DMS79 (cell line): ENCODE measurements at places on chromosomes 16 and 17.
A peak's percentile ranks its signal among the peaks of the same experiment; 100 is the strongest.

DNA sequence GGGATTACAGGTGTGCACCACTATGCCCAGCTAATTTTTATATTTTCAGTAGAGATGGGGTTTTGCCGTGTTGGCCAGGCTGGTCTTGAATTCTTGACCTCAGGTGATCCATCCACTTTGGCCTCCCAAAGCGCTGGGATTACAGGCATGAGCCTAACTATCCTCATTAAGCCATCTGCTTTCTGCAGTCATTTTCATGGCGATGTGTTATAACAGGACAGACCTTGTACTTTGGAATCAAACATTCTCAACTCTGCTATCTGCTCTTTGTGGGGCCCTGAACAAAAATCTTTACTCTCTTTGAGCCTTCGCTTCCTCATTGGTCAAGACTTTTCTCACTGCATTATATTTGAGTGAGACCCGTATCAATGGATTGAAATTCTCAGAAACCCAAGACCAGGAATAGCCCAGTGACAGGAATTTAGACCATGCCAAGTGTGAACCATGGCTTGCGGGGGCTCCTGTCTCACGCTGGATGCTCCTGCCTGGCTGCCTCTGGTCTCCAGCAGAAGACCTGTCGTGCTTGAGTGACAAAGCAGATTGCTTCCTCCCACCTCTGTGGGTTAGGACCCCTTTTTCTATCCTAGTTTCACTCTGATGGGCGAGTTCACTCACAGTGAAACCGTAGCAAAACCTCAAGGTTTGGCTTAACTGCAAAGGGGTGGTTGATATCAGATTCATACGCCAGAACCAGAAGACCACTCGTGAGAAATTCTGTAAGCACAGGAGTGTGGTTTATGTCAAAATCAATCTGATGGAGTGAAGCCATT, 519.1 kb downstream of the MAF start:
- no peak for DNase-seq

DNA sequence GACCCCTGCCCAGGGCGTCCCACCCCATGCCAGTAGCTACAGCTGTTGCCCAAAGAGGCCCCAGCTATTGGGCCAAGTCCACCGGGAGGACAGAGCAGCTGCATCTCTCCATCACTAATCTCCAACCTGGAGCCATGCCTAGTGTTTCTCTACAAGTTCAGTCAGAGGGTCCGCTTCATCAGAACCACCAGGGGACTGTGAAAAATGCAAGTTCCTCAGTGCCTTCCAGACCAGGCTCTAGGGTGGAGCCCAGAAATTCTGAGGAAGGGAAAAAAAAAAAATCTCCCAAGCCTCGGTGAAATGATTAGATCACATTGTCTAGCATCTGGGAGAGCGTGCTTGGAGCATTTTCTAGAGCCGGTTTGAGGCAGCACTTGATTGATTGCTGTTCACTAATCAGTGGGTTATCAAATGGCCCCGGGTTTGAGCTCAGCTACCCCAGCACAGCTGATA, 22.4 kb upstream of the HERPUD1 start:
- DNase-seq = no peak

GRCh38 chr16:11029948-11030347, 85.6 kb downstream of the CLEC16A start:
- no peak for DNase-seq

GRCh38 chr16:71956486-71956885, 43.7 kb downstream of the PKD1L3 start:
- DNase-seq = no peak

GRCh38 chr17:55005520-55005919, 37.0 kb downstream of the STXBP4 start:
- DNase-seq = no peak

GRCh38 chr17:20266806-20267458, 200.4 kb downstream of the LGALS9B start:
- peak; percentile 31 for DNase-seq

- no peak for DNase-seq
These were observed 65.4 kb downstream of the MAF start for GRCh38 chr16:79535130-79535529.

DNA sequence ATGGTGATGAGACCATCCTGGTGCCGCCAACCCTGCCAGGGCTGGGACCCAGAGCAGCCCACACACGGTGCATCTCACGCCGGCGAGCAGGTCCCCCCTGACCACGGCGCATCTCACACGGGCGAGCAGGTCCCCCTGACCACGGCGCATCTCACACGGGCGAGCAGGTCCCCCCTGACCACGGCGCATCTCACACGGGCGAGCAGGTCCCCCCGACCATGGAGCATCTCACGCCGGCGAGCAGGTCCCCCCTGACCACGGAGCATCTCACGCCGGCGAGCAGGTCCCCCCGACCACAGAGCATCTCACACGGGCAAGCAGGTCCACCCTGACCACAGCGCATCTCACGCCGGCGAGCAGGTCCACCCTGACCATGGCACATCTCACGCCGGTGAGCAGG, 59.2 kb downstream of the MRM3 start:
- DNase-seq = no peak

GRCh38 chr17:32187271-32187670, 45.0 kb downstream of the RHOT1 start:
- no peak for DNase-seq

GRCh38 chr17:77420804-77421629, 280.2 kb downstream of the SEC14L1 start:
- peak; percentile 79 for DNase-seq

DNA sequence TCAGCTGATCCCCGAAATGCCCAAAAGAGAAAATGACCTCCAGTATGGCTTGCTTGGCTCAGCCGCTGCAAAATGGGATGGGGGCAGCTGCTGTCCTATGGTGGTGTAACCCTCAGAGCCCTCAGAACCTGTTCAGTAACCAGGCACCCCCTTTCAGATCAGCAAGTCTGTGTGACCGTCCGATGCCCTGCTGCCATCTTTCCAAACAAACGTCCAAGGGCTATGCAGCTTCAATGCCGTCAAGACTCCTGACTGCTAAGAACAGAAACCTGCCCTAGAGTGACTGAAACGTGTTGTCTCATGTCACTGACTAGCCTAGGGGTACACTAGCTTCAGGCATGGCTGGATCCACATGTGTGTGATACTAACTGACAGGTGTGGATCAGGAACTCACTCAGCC, 70.4 kb downstream of the GNAO1 start:
- DNase-seq = no peak

DNA sequence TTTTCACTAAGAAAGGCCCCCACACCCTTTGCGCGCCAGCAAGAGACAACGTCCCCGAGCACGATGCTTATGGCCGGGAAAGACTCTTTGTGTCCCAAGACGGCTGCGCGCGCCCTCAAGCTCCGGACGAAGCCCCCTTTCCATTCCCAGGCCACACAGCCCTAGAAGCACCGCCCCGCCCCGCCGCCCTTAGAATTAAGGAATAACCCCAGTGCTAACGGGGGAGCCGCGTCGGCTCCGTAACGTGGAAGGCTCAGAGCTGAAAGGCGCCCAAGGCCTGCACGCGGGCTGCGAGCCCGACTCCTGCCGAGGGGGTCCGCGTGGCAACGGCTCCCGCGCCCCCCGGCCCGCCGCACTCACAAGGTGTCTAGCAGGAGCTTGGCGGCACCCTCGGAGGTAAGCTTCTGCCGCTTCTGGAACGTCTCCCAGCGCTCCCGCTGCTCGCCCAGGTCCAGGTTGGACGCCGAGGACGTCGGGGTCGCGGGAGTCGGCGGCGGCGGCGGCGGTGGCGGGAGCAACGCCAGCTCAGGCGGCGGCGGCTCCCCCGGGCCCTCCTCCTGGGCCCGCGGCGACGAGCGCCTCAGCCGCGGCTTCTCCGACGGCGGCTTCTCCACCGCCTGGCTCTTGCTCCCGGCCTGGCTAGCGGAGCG, 477 bp downstream of the CENPV start:
- no peak for DNase-seq

GRCh38 chr16:31072540-31073141, 1.4 kb downstream of the ZNF668 start:
- DNase-seq = no peak

DNA sequence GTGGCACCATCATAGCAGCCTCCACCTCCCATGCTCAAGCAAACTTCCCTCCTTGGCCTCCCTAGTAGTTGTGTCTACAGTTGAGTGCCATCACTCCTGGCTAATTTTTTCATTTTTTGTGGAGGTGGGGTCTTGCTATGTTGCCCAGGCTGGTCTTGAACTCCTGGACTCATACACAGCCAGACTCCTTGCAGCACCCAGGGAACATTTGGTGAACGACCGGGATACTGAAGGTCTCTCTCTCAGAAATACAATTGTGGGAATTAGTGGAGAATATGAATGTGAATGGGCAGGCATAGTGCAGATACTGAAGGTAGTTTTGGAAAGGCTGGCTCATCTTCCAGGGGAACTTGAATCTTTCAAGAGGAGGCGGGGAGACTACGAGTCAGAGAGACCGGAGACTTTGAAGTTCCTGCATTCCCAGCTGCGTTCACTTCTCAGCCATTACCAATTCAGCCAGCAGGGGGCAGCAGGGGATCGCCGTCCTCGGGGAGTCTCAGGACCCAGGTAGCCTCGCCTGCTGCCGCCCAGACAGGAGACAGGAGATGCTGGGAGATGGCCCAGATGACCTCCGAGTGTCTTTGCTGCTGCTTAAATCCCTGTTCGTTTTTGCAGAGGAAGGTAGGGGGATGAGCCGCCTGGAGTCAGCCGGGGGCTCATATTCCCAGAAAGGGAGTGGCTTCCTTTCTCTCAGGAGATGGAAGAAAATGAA, 68.6 kb downstream of the HAPSTR1 start:
- peak; percentile 53 for DNase-seq

DNA sequence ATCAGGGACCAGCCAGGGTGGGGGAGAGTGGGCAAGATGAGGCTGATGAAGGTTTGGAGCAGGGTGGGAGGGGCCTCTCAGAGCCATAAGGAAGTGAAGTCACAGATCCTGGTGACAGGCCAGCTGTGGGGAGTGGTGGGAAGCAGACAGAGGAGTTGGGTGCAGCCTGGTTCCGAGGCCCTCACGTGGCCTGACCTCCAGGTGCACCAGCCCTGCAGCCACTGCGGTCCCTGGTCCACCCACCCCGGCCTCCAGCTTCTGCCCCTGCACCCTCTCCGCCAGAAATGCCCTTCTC, 3.9 kb upstream of the ZFPM1 start:
- DNase-seq = no peak

DNA sequence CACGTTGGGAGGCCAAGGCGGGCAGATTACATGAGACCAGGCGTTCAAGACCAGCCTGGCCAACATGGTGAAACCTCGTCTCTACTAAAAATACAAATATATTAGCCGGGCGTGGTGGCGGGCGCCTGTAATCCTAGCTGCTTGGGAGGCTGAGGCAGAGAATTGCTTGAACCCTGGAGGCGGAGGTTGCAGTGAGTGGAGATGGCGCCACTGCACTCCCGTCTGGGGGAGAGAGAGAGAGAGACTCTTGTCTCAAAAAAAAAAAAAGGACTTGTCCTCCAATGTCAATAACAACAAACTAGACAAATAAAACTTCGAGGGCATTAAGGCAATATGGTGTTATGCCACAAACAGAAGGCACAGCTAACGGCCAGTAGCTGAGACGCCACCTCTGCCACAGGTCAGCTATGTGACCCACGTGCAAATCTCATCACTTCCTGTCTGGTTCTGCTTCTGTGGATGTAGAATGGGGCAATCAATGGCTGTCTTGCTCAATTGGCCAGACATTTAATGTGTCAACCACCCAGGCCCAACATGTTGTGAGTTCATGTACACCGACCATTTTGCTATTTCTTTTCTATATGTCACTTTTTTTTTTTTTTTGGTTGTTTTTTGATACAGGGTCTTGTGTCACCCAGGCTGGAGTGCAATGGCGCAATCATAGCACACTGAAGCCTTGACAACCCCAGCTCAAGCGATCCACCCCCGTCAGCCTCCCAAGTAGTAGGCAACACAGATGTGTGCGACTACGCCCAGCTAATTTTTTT, 834 bp upstream of the TXNDC11 start:
- DNase-seq = no peak

DNA sequence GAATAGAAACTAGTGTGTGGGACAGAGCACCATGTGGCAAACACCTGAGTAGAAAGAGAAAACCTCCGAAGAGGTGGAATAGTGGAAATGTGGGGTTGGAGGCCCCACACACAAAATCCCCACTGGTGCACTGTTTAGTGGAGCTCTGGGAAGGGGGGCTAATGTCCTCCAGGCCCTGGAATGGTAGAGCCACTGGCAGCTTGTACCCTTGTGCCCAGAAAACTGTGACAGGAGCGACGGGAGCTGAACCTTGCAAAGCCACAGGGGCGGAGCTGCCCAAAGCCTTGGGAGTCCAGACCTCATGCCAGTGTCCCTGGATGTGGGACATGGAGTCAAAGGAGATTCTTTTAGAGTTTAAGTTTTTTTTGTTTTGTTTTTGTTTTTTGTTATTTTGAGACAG, 50.6 kb downstream of the RNF112 start:
- no peak for DNase-seq

DNA sequence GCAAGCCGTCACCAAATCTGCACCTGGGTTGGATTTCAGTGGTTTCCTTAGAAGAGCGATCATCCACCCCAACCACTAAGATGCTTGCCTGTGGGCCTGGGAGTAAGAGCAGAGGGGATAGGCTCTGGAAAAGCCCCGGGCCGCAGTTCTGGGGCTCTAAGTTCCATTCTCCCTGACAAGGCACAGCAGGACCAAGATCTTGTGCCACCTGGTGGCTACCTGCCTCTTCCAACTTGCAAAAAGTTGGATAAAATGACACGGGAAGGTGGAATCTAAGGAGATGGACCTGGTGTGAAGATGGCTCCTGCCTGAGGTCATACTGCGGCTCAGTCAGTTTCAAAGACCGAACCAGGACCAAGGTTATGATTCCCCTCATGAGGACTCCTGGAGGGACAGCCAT, 42.3 kb downstream of the ABCC12 start:
- DNase-seq = no peak

DNA sequence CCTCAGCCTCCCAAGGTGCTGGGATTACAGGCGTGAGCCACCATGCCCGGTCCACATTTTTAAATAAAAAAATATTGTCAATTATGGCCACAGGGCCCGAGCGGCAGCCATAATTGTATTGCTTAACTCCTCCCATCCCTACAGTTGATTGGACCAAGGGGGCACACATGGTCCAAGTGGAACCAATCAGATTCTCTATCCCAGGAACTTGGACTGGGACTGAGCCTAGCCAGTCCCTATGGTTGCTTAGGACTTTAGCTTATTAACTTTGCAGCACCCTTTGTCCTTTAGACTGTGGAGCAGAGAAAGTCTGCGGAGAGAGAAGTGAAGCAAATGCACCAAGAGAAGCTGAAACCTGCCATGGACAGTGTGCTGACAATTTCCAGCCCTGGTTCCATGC, 5.5 kb upstream of the RDM1 start:
- DNase-seq = no peak

GRCh38 chr16:48479329-48479728, 94.1 kb upstream of the SIAH1 start:
- DNase-seq = no peak

DNA sequence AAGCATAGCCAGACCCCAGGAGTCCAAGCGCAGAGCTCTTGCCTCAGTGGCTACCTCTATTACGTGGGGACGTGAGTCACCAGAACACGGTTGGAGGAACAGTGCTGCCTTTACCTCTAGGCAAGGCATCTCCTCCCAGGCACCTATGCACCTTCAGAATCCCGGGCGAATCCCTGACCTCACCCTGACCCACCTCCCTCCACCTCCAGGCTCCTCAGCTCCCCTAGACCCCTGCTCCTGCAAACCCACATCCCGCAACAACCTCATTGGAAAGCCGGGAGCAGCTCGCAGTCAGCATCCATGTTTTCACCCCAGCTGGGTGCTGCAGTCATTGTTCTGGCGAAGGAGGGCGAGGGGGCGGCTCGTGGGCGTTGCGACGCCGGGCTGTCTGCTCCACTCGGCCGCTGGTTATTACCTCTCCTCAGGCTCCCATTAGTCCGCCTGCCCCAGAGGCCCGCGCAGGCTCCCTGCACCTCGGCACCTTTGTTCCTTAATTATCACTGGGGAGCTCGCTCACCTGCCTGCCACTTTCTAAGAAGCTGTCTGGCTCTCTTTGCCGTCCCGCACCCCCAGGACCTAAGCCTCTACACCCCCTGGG, 24.6 kb upstream of the DLX4 start:
- DNase-seq = no peak
